ENCODE measurements at places on chromosomes 7 and 10. TPM values are rescaled to one million over a fixed set of nuclear protein-coding genes. Genes with fewer than 3 reads are reported as not detected.

- H3K4me1 ChIP-seq = no peaks in the 10 kb centered on the region
- no peak overlapping the region for H3K27ac ChIP-seq
- no peak overlapping the region for H3K4me3 ChIP-seq
- no peaks in the 10 kb centered on the region for H3K36me3 ChIP-seq
- H3K27me3 ChIP-seq = no peaks in the 10 kb centered on the region
Measured at GRCh38 chr7:96527133-96527827, 182.4 kb downstream of the SEM1 start.

GRCh38 chr10:66337211-66337610 lies 588.6 kb upstream of the LRRTM3 start:
- H3K27ac ChIP-seq = no peak overlapping the region
- no peaks in the 10 kb centered on the region for H3K27me3 ChIP-seq
- H3K4me1 ChIP-seq = no peaks in the 10 kb centered on the region
- no peak overlapping the region for H3K4me3 ChIP-seq
- DNase-seq = no peak

- DNase-seq = peak; percentile 46
- peak overlapping the region; percentile 23 for H3K27ac ChIP-seq
- no peaks in the 10 kb centered on the region for H3K36me3 ChIP-seq
Measured at GRCh38 chr7:92645114-92646061, 55.2 kb upstream of the FAM133B start.

YKT6 gene
- total RNA-seq = 216 TPM

DNA sequence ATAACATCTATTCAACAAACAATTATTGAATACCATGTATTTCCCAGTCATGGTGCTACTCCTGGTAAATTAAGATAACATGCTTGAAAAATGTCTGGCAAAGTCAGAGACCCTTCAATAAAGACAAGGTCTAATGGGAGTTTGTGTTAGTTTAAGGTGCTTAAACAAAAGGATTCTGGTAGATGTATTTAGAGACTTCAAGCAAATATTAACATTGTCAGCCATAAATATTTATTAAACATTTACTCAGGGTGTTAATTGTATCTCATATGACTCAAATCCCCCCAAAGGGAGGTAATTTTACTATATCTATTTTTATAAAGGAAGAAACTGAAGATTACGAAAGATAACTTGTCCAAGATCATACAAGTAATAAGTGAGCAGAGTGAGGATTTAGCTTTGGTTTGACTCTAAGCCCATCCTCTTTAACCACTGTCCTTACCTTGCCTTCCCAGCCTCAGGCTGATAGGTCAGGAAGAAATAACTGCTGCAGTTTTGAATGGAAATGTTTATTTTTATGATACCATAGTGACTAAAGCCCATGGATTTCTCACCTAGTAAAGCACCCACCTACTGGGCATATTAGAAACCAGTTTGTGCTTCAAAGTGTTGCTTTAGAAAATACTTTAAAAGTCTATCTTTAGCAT lies 215.4 kb downstream of the COBL start:
- no peaks in the 10 kb centered on the region for H3K36me3 ChIP-seq
- H3K27ac ChIP-seq = no peak overlapping the region
- peaks cover 5% of the 10 kb centered on the region for H3K4me1 ChIP-seq

GRCh38 chr10:106987362-106987761 lies 177.1 kb downstream of the SORCS1 start:
- no peaks in the 10 kb centered on the region for H3K4me1 ChIP-seq
- no peaks in the 10 kb centered on the region for H3K36me3 ChIP-seq
- no peak overlapping the region for H3K27ac ChIP-seq
- DNase-seq = no peak
- no peaks in the 10 kb centered on the region for H3K27me3 ChIP-seq

DNA sequence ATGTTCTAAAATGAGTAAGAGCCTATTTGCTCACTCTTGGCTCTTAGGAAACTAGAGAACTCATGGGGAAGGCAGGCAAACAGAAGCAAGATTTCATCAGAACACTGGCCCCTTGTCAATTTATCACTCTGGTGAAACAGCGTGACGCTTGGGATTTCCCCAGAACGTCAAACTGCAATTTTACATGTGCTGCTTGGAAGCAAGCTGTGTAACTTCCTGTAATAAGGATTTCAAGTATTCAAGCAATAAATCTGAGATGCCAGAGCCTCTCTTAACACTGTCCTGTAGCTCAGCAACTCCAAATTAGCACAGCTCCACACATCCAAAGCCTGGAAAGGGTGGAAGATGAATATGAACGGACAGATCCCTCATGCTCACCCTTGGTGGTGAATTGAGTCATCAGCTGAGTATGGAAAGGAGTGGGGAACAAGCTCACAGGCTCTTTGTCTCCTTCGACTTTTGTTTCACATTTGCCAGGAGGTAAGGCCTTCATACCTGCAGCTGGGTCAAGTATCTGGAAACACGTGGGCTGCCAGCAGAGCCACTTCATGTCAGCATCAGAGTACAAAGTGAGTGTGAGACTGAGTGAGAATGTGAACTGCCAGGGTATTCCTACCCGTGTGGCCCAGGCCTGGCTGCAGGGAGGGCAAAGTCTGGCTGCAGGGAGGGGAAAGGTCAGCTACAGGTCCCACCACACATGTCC lies 140.4 kb upstream of the NAMPT start:
- H3K4me3 ChIP-seq = peak overlapping the region; percentile 19
- no peaks in the 10 kb centered on the region for H3K27me3 ChIP-seq
- peak overlapping the region; percentile 82 for H3K27ac ChIP-seq
- DNase-seq = peak; percentile 99
- no peaks in the 10 kb centered on the region for H3K36me3 ChIP-seq

VGF gene
- 40.5 TPM for total RNA-seq

- H3K4me3 ChIP-seq = no peak overlapping the region
- H3K27me3 ChIP-seq = no peaks in the 10 kb centered on the region
- no peaks in the 10 kb centered on the region for H3K36me3 ChIP-seq
- no peak for DNase-seq
Measured at GRCh38 chr7:151427705-151428377, 12.1 kb downstream of the CRYGN start.

- no peak overlapping the region for H3K27ac ChIP-seq
- no peaks in the 10 kb centered on the region for H3K4me1 ChIP-seq
- H3K27me3 ChIP-seq = no peaks in the 10 kb centered on the region
- no peak overlapping the region for H3K4me3 ChIP-seq
Measured at GRCh38 chr7:131518626-131519025, 37.8 kb downstream of the PODXL start.

- H3K4me1 ChIP-seq = no peaks in the 10 kb centered on the region
- H3K4me3 ChIP-seq = no peak overlapping the region
- no peak for DNase-seq
- no peaks in the 10 kb centered on the region for H3K36me3 ChIP-seq
- no peaks in the 10 kb centered on the region for H3K27me3 ChIP-seq
- H3K27ac ChIP-seq = no peak overlapping the region
Measured at GRCh38 chr10:34305189-34305588, 509.9 kb downstream of the PARD3 start.

CUX1 gene
- total RNA-seq = 50.6 TPM

GRCh38 chr10:131475043-131475442 lies 163.5 kb upstream of the TCERG1L start:
- no peak for DNase-seq
- no peaks in the 10 kb centered on the region for H3K36me3 ChIP-seq
- no peaks in the 10 kb centered on the region for H3K4me1 ChIP-seq
- H3K27ac ChIP-seq = no peak overlapping the region
- no peak overlapping the region for H3K4me3 ChIP-seq

MYL10 gene
- total RNA-seq = 0.73 TPM

GRCh38 chr10:69506834-69507713 lies 55.8 kb downstream of the TSPAN15 start:
- peak overlapping the region; percentile 22 for H3K4me3 ChIP-seq
- H3K27me3 ChIP-seq = peaks cover 2% of the 10 kb centered on the region
- no peaks in the 10 kb centered on the region for H3K36me3 ChIP-seq
- peaks cover 2% of the 10 kb centered on the region for H3K4me1 ChIP-seq
- H3K27ac ChIP-seq = no peak overlapping the region
- DNase-seq = no peak

DNA sequence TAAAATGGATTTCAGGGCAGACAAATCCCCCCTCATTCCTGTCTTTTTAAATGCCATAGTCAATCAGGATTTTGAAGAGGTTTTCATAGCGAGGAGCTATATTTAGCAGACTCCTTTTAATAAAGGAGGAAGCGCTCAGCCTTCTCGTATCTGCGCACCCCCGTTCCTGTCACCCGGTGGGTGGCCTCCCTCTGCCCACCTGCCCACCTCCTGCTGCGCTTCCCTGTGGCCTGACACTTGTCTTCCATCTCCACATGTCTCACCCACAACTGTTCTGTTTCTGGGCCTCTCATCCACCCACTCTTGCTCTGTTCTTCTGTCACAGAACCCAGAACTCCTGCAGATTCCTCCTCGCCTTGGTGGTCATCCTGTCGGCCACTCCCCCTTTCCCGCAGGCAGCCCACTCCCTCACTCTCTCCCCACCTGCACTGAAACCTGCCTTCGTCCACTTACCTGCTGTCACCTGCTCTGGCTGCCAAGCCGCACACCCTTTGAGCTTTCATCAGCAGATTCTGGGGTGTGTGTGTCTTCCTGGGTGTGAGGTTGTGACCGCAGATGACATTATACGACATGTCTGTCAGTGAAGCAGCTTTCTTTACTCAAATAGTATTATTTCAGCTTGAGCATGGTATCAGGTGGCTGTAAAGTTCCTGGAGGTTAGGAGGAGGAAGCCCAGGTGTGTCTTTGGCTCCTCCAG lies 163.5 kb upstream of the AGK start:
- no peaks in the 10 kb centered on the region for H3K27me3 ChIP-seq
- no peaks in the 10 kb centered on the region for H3K36me3 ChIP-seq
- H3K27ac ChIP-seq = no peak overlapping the region
- H3K4me1 ChIP-seq = no peaks in the 10 kb centered on the region

DNA sequence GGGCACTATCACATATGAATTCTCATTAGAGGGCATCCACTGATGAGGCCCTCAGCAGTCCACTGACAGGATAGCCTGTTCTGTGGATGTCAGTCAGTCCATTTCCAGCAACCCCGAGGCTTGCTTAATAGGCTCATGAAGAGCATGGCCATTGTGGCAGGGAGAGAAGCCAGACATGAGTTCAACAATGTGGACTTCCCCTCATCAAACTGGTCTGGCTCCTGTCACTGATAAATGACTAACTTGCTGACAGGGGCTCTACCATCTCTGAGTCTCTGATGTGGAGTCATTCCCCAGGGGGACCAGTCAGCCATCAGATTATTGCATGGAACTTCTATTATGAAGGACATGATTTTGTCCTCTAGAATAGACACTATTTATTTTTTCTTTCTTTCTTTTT lies 19.8 kb upstream of the TRIL start:
- H3K27me3 ChIP-seq = no peaks in the 10 kb centered on the region
- H3K4me1 ChIP-seq = no peaks in the 10 kb centered on the region
- H3K36me3 ChIP-seq = no peaks in the 10 kb centered on the region
- no peak overlapping the region for H3K27ac ChIP-seq

EIF5AL1 gene
- total RNA-seq = 1.1 TPM

DNA sequence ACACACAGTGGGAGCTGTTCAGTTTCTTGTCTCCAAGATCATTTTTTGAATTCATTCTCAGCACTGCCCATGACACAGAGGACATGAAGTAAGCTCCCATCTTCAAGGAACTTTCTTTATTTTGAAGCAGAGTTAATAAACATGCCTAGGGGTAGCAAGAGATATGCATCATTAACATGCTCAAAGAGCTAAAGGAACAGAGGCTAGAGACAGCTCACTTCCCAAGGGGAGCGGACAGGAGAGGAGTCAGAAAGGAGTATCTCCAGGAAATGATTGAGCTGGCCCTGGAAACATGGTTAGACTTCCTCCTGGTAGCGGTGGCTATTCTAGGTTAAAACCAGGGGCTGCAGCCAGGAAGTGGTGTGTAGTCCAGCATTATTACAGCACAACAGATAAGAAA lies 135.9 kb downstream of the GPAM start:
- H3K4me3 ChIP-seq = no peak overlapping the region
- H3K27ac ChIP-seq = no peak overlapping the region
- no peak for DNase-seq
- H3K4me1 ChIP-seq = no peaks in the 10 kb centered on the region
- H3K27me3 ChIP-seq = no peaks in the 10 kb centered on the region

KLLN gene
- total RNA-seq = 1.4 TPM

DNA sequence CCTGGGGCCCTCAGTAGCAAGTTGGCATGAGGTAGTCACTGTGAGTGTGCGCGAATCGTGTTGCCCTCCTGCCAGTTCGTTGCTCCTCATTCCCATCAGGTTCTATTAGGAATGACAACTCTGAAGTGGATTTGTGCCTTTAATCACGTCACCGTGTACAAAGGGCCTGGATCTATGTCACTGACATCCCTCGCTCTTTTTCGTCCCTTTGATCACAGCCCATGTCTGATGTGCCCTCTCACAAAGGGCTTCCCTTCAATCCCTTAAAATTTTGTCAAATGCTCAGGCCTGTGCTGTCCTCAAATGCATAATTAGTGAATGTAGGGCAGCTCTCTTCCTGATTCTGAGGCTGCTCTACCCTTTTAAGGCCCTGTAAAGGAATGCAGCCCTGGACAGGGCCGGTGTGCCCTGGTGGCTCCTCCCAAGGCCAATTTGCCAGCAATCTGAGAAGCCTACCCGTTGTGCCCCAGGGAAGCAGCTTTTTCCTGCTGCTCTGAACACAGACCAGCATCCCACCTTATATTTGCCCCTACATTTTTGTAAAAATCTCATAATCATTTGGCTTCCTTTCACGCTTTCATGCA lies 93.6 kb downstream of the TMEM178B start:
- no peaks in the 10 kb centered on the region for H3K36me3 ChIP-seq
- no peaks in the 10 kb centered on the region for H3K27me3 ChIP-seq
- H3K4me3 ChIP-seq = no peak overlapping the region

TMEM273 gene
- total RNA-seq = not detected

- H3K36me3 ChIP-seq = no peaks in the 10 kb centered on the region
- DNase-seq = no peak
- H3K27ac ChIP-seq = no peak overlapping the region
- H3K27me3 ChIP-seq = no peaks in the 10 kb centered on the region
- peaks cover 10% of the 10 kb centered on the region for H3K4me1 ChIP-seq
- no peak overlapping the region for H3K4me3 ChIP-seq
Measured at GRCh38 chr7:132756484-132756990, 180.3 kb upstream of the PLXNA4 start.

- no peak for DNase-seq
- H3K36me3 ChIP-seq = no peaks in the 10 kb centered on the region
- H3K4me3 ChIP-seq = no peak overlapping the region
- no peaks in the 10 kb centered on the region for H3K27me3 ChIP-seq
- H3K4me1 ChIP-seq = no peaks in the 10 kb centered on the region
- H3K27ac ChIP-seq = no peak overlapping the region
Measured at GRCh38 chr7:8254667-8255066, 7.3 kb downstream of the ICA1 start.

PRLHR gene
- total RNA-seq = not detected

- no peak overlapping the region for H3K4me3 ChIP-seq
- peaks cover 3% of the 10 kb centered on the region for H3K27me3 ChIP-seq
- no peaks in the 10 kb centered on the region for H3K36me3 ChIP-seq
- no peak overlapping the region for H3K27ac ChIP-seq
Measured at GRCh38 chr10:89371079-89371478, 6.8 kb upstream of the IFIT1B start.

GRCh38 chr10:126387931-126388911 lies at the start of gene ADAM12:
Gene ADAM12, minus strand, starts transcription at chr10:126388477. Its CDS starts 332 bp downstream, at chr10:126388145.
- H3K36me3 ChIP-seq = no peaks in the 10 kb centered on the region
- H3K4me3 ChIP-seq = peak within 1 kb of the TSS; percentile 81

GRCh38 chr10:99536338-99537085 lies 3.8 kb downstream of the NKX2-3 start:
- no peaks in the 10 kb centered on the region for H3K4me1 ChIP-seq
- no peak for DNase-seq
- no peaks in the 10 kb centered on the region for H3K36me3 ChIP-seq
- peaks cover 94% of the 10 kb centered on the region for H3K27me3 ChIP-seq
- no peak overlapping the region for H3K27ac ChIP-seq

All from astrocyte (in vitro differentiated cells and primary cell).